Neural crest cell (in vitro differentiated cells): ENCODE measurements at places on chromosomes 11 and 22.

- peak; percentile 51 for DNase-seq
Observed at GRCh38 chr11:61041755-61042518, 60.4 kb upstream of the CD5 start.

DNA sequence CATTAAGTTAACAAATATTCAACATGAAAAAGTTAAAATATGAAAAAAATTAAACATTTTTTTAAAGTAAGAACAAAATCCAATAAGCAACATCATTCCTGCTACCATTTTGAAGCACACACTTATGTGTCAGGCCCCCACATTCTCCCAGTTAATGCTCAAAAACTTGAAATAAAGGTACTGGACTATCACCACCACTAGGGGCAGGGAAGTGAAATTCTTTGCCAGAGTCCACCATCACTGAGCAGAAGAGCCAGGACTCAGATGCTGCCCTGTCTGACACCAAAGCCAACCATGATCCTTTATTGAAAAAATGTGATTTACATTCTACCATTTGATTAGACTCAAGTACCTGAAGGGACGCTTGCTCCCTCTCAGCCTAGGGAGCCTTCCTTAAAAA, 39.1 kb downstream of the PITPNB start:
- DNase-seq, result peak; percentile 22

GRCh38 chr22:37509059-37509860, 10.0 kb downstream of the CARD10 start:
- no peak for DNase-seq

DNA sequence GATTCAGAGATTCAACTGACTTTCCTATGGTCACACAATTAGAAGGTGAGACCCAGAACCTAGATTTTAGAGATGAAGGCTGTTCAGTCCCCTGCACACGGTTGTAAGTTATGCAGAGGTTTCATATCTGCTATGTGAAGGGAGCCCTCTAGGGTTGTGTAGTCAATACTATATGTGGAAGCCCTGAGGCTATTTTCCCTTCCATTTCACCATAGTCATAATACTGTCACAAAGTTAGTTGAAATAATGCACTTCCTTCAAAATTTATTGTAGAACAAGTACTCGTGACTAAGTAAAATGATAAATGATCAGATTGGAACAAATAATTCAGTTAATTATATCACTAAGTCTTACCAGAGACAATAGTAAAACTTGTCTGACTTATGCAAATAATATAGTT, 48.8 kb downstream of the ENDOD1 start:
- no peak for DNase-seq

DNA sequence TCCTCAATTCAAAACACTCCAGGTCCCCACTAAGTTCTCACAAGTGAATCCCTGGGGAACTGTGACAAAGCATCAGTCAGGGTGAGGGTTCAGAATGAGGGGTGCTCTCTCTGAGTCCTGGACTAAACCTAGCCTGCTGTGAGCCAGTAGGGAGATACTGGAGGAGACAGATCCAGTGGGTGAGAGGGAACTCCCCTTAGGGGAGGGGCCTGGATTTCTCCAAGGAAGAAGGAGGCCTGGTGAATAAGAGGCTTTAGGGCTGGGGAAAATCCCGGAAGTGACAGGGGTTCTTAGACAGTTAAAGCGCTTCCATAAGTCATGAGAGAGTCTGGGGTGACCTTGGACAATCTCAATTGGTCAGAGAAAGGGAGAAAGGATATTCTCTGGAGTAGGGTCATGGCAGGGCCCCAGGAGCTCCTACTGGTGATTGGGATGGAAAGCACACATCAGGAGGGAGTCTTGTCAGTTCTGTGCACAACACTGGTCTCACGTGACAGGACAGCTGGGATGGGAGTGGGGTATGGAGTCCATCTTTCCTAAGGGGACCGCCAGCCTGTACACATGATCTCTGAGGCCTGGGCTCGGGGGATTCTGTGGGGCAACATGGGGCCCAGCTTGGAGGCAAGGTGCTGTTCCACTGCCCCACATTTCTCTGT, 1.5 kb downstream of the TBC1D10A start:
- no peak for DNase-seq

DNA sequence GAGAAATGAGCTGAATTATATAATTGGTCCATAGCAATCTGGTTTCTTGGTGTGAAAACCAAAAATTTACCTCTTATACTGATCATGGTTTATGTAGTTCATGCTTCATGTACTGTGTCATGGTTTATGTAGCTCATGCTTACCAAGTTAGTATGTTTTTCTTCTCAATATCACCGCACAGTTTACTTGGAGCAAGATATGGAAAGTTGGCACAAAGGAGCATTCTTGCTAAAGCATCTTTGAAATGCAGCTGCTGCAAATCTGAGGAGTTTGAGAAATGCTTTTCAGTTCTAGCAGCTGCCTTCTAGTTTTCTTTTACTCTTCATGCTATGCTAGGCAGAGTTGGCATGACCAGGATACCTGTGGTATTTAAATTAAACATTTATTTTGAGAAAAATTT, 4.5 kb downstream of the OR10G7 start:
- no peak for DNase-seq

GRCh38 chr11:77193911-77194830, 66.1 kb downstream of the MYO7A start:
- no peak for DNase-seq

DNA sequence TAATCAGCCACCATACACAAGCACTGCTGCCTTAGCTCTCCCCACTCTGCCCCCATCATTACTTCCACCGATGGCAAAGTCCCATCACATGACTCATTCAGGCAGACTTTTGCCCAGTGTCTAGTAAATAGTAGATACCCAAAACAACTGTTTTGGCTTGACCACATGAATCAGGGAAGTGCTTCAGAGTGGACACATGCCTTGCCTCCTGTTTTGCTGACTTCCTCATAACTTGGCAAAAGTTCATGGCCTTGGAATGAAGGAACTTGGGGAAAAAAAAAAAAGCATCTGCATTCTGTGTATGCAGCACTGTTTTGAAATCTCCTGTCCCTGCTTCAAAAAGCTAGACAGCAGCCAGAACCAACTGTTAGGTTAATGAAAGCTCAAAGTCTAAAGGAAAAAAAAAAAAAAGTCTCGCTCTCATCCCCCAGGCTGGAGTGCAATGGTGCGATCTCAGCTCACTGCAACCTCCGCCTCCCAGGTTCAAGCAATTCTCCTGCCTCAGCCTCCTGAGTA, 335.3 kb downstream of the FAM181B start:
- DNase-seq, result no peak

- DNase-seq, result no peak
Observed at GRCh38 chr11:126636911-126637794, 281.7 kb downstream of the ST3GAL4 start.

- DNase-seq, result no peak
Observed at GRCh38 chr11:129395883-129396282, 20.2 kb downstream of the BARX2 start.

- no peak for DNase-seq
Observed at GRCh38 chr11:114685097-114685496, 6.8 kb downstream of the NXPE2 start.
